ENCODE measurements at places on chromosomes 13 and 19.

- no peak for DNase-seq
These were observed 1407.1 kb downstream of the UQCRFS1 start for GRCh38 chr19:27805848-27806247.

GRCh38 chr13:73090116-73090822, 31.5 kb downstream of the KLF5 start:
- peak; percentile 30 for DNase-seq

DNA sequence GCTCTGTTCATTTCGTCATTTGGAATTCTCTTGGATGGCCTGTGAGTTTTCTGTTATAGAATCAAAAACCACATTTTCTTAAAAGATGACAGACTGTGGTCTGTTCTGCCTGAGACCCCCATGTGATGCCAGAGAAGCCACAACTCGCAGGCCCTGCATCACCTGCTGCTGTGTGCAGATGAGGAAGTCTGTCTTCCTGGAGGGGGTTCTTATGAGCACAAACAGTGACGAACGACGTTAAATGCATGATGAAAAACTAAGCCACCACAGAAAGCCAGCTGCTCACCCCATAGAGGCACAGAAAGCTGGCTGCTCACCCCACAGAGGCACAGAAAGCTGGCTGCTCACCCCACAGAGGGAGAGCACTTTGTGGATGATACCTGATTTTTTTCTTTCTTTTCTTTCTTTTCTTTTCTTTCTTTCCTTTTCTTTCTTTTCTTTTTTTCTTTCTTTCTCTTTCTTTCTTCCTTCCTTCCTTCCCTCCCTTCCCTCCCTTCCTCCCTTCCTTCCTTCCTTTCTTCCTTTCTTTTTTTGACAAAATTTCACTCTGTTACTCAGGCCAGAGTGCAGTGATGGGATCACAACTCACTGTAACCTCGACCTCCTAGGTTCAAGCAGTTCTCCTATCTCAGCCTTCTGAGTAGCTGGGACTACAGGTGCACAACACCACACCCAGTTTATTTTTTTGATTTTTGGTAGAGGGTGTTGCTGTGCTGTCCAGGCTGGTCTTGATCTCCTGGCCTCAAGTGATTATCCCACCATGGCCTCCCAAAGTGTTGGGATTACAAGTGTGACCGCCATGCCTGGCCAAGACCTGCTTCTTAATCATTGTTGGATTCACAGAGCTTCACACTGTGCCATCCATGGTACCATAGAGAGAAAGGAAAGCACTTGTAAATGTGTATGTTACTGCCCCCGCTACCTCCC, 1191.4 kb downstream of the UQCRFS1 start:
- no peak for DNase-seq

DNA sequence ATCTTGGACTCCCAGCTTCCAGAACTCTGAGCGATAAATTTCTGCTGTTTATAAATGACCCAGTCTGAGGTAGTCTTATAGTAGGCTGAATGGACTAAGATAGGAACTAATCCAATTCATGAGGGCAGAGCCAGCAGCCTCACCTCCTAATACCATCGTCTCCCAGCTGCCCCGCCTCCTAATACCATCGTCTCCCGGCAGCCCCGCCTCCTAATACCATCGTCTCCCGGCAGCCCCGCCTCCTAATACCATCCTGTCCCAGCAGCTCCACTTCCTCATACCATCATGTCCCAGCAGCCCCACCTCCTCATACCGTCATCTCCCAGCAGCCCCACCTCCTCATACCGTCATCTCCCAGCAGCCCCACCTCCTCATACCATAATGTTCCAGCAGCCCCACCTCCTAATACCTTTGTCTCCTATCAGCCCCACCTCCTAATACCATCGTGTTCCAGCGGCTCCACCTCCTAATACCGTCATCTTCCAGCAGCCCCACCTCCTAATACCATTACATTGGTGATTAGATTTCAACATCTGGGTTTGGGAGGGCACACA, 2.4 kb upstream of the ARGLU1 start:
- DNase-seq = peak; percentile 81

DNA sequence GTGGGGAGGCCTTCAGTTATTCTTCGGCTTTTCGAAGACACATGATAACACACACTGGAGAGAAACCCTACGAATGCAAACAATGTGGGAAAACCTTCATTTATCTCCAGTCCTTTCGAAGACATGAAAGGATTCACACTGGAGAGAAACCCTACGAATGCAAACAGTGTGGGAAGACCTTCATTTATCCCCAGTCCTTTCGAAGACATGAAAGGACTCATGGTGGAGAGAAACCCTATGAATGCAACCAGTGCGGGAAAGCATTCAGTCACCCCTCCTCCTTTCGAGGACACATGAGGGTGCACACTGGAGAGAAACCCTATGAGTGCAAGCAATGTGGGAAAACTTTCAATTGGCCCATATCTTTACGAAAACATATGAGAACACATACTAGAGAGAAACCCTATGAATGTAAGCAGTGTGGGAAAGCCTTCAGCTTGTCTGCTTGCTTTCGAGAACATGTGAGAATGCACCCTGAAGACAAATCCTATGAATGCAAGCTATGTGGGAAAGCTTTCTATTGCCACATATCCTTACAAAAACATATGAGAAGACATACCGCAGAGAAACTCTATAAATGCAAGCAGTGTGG, 11.8 kb downstream of the ZNF555 start:
- DNase-seq = no peak

Measured in NB4 (cell line).